ENCODE measurements at places on chromosomes 2 and 18. TPM values are rescaled to one million over a fixed set of nuclear protein-coding genes. Genes with fewer than 3 reads are reported as not detected.

SULT1C2 gene
- 1.2 TPM for total RNA-seq

GPR39 gene
- 3.6 TPM for total RNA-seq

COPS8 gene
- 91.2 TPM for total RNA-seq

EPB41L3 gene
- total RNA-seq = 0.88 TPM

CFC1 gene
- not detected for total RNA-seq

DNA sequence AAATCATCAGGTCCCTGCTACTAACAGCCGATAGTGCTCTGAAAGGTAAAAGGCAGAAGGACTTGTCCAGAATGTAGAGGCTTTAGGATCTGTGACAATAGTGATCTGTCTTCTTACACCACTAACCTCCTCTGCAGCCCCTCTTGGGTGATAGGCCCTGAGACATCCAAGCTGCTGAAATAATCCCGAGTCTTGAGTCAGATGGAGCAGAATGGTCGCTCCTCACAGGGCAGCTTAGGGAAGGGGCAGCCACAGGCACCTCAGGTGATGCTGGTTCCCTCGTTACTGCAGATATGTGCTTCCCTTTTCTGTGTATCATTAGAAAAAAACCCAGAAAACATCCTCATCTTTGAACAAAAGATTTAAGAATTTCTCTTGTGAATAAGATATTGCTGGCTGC, 157.1 kb upstream of the DLX2 start:
- no peak for DNase-seq

GRCh38 chr2:30149513-30149912, 2.7 kb downstream of the YPEL5 start:
- no peak for DNase-seq

DNA sequence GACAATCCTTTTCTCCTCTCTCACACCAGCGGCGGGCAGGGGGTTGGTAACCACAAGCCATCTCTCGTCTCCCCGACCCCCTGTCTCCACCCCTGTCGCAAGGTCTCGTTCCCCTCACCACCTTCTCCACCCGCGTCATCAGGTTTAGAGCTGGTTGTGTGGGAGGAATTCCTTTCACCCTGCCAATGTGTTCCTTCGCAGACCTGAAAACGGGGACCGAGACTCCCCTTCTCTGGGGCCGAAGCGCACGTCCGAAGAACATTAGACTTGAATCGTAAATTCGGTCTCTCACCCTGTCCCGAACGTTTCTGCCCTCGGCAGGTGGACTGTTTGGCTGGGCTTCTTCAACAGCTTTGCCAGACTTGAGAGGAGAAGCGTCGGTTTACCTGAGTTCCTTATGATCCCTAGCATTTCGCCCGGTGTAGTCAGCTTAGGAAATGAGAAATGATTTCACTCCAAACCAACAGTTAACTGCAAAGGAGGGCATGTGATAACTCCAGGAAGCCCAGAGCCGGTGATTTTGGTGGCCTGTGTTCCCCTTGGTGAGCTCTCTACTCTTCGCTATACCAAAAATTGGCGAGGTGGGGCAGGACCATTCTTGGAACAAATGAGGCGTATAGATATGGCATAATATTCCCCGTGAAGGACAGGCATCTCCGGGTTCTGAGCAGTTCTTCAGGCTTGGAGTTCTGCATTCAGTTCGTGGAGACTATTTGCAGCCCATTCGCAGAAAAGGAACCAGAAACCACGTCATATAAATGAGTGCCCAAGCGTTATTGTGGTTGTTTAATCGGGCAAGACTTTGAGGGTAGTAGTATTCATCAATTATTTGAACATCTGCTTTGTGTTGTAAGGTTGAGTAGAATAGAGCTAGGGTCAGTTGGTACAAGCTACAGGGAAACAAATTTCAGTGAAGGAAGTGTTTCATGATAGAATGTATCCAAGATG, 694 bp downstream of the CFAP36 start:
- peak; percentile 14 for DNase-seq

- no peak for DNase-seq
These were observed 66.1 kb upstream of the APCDD1 start for GRCh38 chr18:10388373-10388772.

DNA sequence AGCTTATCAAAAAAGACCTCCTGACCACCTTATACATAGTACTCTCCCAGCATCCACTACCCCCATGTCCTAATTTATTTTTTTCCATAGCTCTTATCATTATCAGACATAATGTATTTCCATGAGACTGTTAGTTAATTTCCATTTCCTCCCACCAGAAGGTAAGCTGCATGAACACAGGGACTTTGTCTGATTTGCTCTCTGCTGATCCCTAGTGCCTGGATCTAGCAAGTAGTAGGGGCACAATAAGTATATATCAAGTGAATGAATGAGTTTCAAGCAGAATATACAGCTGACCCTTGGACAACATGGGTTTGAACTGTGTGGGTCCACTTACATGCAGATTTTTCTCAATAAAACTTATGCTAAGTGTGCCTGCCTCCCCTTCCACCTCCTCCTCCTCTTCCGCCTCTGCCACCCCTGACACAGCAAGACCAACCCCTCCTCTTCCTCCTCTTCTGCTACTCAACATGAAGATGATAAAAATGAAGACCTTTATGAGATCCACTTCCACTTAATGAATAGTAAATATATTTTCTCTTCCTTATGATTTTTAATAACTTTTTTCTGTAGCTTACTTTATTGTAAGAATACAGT, 53.8 kb downstream of the CTAGE1 start:
- DNase-seq = no peak

- DNase-seq = no peak
These were observed 63.5 kb downstream of the HDAC4 start for GRCh38 chr2:239337122-239337876.

- no peak for DNase-seq
These were observed 104.7 kb upstream of the ODC1 start for GRCh38 chr2:10552871-10553245.

GRCh38 chr2:9430316-9431293, 7.2 kb downstream of the CPSF3 start:
- DNase-seq = no peak

DNA sequence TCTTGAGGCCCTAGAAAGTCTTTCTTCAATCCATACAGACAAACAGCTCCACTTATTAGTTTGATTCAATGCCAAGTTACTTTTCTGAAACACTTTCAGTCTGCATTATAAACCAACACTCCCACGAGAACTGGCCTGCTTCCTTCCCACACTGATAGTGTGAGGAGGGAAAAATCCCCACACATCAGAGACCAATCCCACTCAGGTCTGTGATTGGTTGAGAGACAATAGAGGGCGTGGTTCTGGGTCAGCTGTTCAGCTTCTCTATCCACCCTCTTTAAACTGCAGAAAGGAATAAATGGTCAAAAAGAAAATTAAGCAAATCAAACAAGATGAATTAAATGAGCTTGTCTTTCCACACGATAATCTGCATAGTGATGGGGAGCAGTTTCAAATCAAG, 152.5 kb downstream of the NRP2 start:
- DNase-seq = no peak
